ENCODE measurements at places on chromosomes 16 and 17. TPM values are rescaled to one million over a fixed set of nuclear protein-coding genes. Genes with fewer than 3 reads are reported as not detected.

- DNase-seq: no peak
- no peaks in the 10 kb centered on the region for H3K27me3 ChIP-seq
- no peak overlapping the region for H3K4me3 ChIP-seq
- no peak overlapping the region for H3K27ac ChIP-seq
These were observed 534.1 kb downstream of the GRIN2A start for GRCh38 chr16:9647981-9648701.

- H3K36me3 ChIP-seq: no peaks in the 10 kb centered on the region
- H3K27ac ChIP-seq: no peak overlapping the region
- H3K4me3 ChIP-seq: no peak overlapping the region
- no peak for DNase-seq
- H3K4me1 ChIP-seq: no peaks in the 10 kb centered on the region
These were observed 370.9 kb upstream of the RBFOX1 start for GRCh38 chr16:6961704-6962103.

DNA sequence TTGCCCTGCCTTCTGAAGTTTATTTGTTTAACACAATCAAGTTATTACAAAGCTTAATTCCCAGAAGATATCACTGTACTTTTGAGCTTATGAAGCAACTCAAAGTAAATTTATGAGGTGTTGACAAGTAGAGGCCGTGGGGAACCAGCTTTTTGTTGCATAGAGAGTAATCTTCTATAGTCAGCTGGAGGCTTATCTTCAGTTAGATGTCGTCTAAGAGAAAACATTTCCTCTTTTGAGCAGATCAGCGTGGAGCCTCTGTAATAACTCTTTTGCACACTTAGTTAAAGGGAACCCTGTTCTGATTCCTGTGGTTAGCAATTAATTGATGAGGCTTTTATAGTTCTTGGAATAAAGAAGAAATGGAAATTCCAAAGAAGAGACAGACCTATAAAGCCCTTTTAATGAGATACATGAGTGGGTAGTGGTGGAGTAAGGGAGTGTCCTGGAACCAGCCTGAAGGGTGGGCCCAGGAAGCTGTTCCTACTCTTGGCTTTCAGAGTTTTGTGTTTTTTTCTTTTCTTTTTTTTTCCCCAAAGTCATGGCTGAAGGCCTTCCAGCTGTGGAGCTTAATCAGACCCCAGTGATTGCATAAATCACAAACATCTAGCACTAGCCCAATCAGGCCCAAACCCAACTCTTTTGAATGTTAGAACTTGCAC is 28.9 kb upstream of the MAP3K14 start:
- H3K4me3 ChIP-seq: no peak overlapping the region
- peaks cover 9% of the 10 kb centered on the region for H3K27me3 ChIP-seq
- H3K27ac ChIP-seq: no peak overlapping the region

DNA sequence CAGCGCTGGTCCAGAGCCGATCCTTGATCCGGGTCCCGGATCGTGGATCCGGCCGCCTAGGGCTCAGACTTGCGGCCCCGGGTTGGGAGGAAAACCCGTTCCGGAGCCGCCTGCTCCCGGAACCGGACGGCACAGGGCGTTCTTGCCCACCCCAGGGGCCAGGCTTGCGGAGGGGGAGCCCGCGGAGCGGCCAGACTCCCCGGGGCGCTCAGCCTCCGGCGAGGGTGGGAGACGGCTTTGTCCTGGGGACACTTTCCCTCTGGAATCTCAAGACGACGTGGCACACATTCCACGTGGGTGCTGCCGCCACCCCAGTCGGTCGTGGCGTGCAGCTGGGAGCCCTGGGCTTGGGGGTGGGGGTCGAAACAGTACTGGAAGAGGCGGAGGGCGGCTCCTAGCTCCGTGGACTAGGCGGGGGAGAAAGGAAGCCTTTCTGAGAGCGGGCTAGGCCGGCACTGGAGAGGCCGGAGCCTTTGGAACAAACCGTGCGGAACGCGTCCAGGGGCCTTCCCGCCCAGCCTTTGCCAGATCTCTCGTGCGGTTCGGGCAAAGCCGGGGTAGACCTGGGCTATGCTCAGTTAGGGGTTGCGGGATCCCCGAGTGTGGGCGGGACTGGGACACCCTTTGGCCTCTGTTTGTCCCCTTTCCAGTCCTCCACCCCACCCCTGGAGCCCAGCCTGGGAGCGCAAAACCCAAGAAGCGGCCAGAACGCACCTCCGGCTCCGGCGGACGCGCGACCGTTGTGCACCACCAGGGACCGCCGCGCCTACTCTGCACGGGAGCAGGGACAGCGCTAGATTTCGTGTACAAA is 26.5 kb downstream of the SREBF1 start:
- no peak overlapping the region for H3K4me3 ChIP-seq
- H3K36me3 ChIP-seq: peaks cover 11% of the 10 kb centered on the region
- no peak for DNase-seq
- H3K4me1 ChIP-seq: peaks cover 16% of the 10 kb centered on the region
- no peaks in the 10 kb centered on the region for H3K27me3 ChIP-seq
- H3K27ac ChIP-seq: no peak overlapping the region

DNA sequence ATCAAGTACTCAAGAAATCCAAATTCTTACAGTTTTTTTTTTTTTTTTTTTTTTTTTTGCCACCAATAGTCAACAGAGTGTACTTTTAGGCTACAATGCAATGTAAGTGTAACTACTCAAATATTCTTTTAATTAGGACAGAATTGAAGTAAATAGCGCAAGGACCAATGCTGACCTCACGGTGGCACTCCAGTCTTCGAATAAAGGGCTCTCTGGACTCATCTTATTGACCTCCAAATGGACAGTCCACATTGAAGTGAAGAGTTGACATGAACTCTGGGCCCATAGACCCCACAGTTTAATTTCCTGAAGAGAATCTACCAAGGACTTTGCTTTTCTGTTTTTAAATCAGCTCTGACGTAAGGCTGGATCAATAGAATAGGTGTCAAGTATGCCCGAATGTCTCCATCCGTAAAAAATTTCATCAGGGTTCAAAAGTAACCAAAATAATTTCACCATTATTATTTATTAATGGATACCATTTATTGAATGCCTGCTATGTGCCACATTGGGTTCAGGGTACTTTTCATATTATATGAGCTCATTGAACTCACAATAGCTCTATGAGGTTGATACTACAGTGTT is 7.3 kb upstream of the DDX52 start:
- H3K4me1 ChIP-seq: peaks cover 1% of the 10 kb centered on the region
- no peak for DNase-seq
- H3K36me3 ChIP-seq: no peaks in the 10 kb centered on the region
- no peak overlapping the region for H3K4me3 ChIP-seq
- H3K27me3 ChIP-seq: peaks cover 61% of the 10 kb centered on the region

DNA sequence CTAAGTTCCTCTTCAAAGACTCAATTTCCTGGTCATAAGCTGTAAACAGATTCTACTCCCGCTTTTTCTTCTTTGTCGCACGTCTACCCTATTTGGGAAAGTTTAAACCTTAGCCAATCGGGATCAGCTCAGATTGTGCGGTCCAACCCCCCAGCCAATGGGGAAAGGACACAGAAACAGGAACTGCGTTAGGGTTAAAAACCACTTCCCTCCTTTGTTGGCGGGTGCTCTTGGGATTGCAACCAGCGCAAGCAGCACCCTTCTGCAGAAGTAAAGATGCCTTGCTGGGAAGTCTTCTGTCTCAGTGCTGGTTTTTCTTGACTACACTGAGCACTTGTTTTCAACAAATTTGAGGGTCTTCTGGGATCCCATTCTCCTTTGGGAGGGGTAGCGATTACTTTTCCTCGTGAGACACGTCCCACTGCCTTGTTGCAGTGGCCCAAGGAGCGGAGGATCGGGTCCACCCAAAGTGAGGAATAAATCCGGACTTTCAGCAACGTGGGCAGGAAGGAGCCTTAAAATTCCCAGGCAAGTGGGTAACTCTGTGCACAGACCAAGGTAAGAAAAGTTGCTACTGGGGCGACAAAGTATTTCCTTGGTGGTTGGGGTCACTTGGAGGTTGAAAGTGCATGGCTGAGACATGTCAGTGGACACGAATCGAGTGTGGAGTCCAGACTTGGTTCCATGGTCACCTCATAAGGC is 1.0 kb upstream of the YPEL3 start:
- peaks cover 29% of the 10 kb centered on the region for H3K4me1 ChIP-seq
- peak overlapping the region; percentile 89 for H3K27ac ChIP-seq
- H3K36me3 ChIP-seq: peaks cover 30% of the 10 kb centered on the region
- H3K4me3 ChIP-seq: peak overlapping the region; percentile 68
- DNase-seq: no peak

- H3K36me3 ChIP-seq: peaks cover 20% of the 10 kb centered on the region
- no peak overlapping the region for H3K27ac ChIP-seq
- DNase-seq: no peak
- H3K4me3 ChIP-seq: no peak overlapping the region
- H3K27me3 ChIP-seq: no peaks in the 10 kb centered on the region
- H3K4me1 ChIP-seq: peaks cover 2% of the 10 kb centered on the region
These were observed 44.3 kb upstream of the CHMP6 start for GRCh38 chr17:80947200-80947940.

DNA sequence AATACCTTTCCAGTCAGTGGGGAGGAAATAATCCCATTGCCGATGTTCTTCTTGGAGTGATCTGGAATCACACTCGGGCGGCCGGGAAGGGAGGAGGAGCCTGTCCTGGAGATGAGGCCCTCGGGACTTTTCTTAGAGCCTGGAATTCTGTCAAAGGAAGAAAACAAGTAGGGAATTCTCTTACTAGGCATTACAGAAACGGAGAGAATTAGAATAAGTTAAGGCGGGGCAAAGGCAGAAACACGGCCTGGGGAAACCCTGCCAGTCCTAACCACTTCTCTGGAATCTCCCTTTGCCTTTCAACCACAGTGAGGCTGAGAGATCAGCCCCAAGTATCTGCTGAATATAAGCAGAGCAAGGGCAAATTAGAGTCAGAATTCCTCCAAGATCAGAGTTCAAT is 27.8 kb downstream of the USP36 start:
- H3K4me3 ChIP-seq: no peak overlapping the region
- no peak overlapping the region for H3K27ac ChIP-seq
- H3K27me3 ChIP-seq: no peaks in the 10 kb centered on the region
- peaks cover 26% of the 10 kb centered on the region for H3K36me3 ChIP-seq

SEZ6L2 gene
- not detected for total RNA-seq

DNA sequence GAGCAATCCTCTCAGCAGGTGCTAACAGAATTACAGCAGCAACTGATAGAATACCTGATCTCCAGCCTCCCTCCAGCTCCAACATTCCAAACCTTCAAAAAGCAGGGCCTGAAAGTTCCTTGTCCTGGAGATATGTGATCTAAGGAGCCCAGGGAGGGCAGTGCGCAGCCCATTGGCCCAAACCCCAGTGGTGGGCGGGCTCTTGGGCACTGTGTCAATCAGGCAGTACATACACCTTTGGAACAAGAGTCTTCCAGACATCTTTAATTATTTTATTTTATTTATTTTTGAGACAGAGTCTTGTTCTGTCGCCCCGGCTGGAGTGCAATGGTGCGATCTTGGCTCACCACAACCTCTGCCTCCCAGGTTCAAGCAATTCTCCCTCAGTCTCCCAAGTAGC is 24.2 kb downstream of the SLC12A3 start:
- no peaks in the 10 kb centered on the region for H3K36me3 ChIP-seq
- no peak overlapping the region for H3K4me3 ChIP-seq
- peaks cover 3% of the 10 kb centered on the region for H3K27me3 ChIP-seq
- no peak overlapping the region for H3K27ac ChIP-seq
- no peak for DNase-seq

Measured in activated naive CD8-positive, alpha-beta T cell treated with anti-CD3 and anti-CD28 coated beads, Interleukin-2, amount 10 ng/mL, durations not matched to agents 7 days and 5 days (primary cell).